Right cardiac atrium (tissue), 5 donors: ENCODE measurements at places on chromosomes 5 and 9.

DNA sequence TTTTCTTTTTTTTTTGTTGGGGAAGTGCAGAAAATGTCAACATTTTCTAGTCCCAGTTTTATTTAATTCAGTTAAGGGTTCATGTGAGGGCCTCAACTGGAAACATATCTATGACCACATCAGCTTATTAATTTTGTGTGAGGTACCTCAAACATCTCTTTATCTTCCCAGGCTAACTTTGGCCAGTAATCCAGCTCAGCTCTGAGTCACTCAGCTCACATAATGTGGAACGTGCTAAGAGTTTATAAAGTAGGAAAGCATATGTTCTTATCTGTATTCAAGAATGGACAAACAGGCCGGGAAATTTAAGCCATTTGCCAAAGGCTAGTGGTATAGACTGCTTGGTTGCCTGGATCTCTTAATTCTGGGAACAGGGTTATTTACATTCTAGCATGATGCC lies 118.4 kb downstream of the INSYN2B start:
- no peak for DNase-seq

DNA sequence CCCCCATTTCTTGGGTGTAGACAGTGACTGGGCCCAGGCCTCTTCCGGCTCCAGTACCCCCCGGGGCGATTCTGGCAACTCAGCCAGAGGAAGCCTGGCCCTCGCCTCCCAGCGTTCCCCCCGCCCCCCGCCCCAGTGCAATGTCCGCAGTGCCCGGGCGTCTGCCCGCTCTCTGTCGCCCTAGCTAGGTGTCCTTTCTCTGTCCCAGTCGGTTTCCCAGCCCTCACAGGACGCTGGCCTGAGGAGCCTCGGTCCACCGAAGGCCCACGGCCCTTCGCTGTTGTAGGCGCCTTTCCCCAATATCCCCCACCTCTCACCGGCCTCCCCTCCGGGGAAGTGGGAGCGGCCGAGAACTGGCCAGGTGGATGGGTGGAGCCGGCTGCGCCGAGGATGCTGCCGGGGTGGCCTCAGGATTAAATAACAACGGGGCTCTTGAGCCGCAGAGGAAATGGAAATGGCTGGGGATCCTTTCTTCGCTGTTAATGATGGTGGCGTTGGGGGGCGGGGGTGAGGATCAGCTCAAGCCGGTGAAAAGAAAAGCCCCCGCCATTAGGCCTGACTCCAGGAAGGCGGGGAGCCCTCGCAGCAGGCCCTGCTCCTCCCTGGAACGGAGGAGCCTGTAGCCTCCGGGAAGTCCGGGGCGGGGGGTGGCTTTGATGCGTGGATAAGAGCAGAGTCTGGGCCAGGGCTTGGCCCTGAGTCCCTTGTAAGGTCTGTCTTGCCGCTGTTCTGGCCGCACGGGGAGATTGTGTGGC lies 1.1 kb upstream of the SPRY4 start:
- peak; percentile 90 for DNase-seq

DNA sequence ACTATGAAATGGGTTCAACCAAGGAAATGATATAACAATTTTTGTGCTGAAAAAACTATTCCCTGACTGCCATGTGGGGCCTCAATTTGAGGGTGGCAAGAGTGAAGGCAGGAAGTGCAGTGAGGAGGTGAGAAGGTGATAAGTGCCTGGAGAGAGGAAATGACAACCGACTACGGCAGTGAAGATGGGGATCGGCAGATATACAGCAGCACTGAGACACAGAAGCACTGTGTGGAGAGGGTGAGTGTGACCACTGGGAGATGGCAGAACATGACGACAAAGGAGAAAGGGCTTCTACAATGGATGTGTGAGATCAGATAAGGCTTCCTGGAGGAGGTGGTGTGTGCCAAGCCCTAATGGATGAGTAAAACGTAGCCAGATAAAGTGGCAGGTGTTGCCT lies 271.8 kb downstream of the TRIM32 start:
- no peak for DNase-seq

GRCh38 chr9:79668956-79669355 lies 97.2 kb downstream of the TLE4 start:
- no peak for DNase-seq

DNA sequence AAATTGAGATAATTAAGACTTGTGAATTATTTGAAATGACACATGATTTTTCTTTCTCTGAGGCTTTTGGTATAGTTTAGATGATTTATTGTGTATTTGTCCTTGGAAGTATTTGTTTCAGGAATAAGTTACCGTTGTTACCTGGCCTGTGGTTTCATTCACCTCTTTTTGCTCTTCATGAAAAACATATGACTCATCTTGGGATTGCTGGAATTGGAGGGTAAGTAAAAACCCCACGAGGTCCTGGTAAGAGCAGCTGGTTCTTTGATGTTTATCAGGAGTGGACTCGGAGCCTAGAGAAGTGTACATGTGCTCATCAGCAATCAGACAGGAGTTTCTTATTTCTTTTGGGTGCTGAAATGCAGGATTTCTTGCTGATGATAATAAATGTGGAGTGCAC lies 275.3 kb downstream of the PSAT1 start:
- DNase-seq = no peak

- no peak for DNase-seq
Observed at GRCh38 chr9:76662476-76663281, 101.6 kb upstream of the PCA3 start.

GRCh38 chr9:34552606-34552981 lies 29.8 kb upstream of the ENHO start:
- DNase-seq = peak; percentile 32

DNA sequence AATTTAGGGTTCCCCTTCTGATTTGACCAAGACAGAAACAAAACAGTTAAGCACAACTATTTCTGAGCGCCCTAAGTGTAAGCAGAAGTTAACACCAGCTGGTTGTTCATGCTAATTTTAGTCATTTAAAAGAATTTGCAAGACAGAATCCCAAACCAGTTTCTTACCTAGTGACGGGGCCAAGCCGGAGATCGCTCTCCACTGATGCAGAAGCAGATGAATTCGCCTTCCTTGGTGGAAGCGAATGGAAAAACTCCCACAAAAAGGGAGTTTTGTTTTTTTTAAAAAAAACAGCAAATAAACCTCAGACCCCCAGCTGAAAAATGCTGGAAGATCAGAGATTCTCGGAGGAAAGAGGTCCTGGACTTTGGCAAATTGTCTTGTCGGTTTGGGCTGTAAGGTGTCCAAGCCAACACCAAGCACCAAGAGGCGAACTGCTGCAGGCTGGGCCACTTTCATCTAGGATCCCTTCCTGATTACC lies 47.4 kb upstream of the GLDC start:
- DNase-seq = no peak

GRCh38 chr5:67085616-67086015 lies 111.0 kb downstream of the CD180 start:
- DNase-seq = no peak

- no peak for DNase-seq
Observed at GRCh38 chr5:140591747-140592372, 27.2 kb downstream of the SLC35A4 start.

DNA sequence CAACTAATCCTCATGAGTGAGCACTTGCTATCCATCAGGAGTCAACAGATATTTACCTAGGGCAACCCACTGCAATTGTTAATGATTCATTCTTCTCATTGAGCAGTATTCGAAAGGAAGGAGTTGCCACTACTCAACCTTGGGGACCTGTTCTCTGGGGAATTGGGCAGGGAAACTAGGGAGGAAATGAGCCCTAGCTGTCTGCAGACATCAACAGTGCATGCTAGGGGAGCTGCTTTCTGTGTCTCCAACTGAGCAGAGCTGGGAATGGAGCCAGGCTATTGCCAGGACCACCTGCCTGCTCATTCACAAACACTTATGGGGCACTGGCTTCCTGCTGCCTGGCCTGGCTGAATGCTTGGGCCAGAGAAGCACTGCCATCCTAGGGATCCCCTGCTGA lies 183.4 kb downstream of the TMEM38B start:
- DNase-seq = no peak

- DNase-seq = no peak
Observed at GRCh38 chr5:149203921-149204441, 62.7 kb downstream of the ABLIM3 start.

DNA sequence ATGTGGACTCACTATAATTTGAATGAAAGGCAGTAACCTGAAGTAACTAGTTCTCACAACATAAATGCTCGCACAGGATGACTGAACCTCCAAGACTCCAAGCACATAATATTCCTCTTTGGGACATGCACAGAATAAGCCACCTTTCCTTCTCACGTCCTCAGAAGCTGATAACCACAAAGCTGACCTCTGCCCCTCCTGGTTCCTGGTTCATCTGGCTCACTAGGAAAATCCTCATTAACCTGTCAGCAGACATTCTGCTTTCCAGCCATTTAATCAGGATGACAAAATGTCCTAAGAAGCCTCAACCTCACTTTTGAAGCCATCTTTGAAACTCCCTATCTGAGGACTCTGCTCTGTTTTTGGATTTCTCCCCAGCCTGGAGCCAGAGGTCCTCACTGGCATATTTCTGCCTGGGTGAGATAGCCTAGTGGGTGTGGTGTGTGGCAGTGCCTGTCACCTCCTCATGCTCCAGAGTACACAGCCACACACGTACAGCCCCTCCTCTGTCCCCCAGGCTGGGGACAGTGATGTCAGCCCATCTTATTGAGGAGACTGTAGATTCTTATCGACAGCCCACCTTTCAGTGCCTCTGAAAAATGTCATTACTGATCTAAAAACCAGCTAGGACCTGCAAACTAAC lies 10.3 kb downstream of the ANKH start:
- no peak for DNase-seq

DNA sequence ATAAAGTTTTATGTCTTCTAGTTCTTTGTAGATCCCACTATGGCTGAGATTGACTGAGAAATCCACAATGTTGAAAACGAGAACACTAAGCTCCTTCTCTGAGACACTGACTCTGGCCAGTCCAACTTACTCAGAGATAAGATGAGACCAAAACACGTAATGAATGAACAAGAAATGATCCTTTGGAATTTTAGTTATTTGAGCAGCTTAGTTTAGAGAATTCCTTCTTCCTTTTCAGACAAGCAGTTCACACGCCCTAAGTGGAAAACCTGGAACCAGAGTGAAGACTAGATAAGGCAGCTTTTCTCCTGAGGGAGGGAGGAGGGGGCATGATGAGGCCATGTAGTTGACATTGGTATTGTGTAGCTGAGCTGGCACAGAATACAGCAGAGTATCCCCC lies 139.6 kb downstream of the GABRB2 start:
- no peak for DNase-seq

DNA sequence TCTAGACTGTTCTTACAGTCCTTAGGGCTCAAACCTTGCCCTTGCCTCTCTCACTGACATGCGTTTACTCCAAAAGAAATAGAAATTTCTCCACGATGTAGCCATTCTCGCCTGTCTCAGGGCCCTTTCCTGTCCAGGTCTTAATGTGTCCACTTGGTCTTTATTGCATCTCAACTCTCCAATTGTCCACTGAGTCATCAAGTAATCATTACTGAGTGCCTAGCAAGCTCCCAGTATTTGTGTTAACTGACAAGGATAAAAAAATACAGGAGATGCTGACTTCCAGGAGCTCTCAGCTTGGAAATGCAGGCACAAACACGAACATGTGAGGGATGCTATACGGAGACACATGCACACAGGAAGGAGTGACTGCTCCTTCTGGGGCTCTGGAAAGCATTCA lies 147.3 kb downstream of the ARSB start:
- DNase-seq = no peak

GRCh38 chr5:93417490-93417889 lies 163.5 kb downstream of the NR2F1-AS1 start:
- no peak for DNase-seq

DNA sequence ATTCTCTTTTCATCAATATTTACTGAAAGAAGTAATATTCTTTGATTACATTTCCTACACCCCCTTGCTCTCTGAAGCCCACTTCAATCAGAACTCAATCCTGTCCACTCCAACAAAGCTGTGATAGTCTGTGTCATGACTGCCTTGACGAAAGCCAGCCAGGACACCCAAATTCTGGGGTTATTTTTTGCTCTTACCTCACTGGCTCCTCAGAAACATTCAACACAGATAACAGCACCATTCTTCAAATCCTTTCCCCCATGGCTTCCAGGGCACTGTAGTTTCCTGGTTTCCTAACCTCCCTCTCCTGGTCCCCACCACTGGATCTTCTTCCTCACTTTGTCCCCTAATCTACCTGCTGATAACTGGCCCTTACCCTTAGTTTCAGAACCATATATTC lies 106.1 kb upstream of the FER start:
- DNase-seq = no peak

GRCh38 chr5:149094996-149095395 lies 32.1 kb upstream of the SH3TC2 start:
- DNase-seq = no peak

- no peak for DNase-seq
Observed at GRCh38 chr9:108325406-108325805, 530.4 kb downstream of the ACTL7B start.

GRCh38 chr5:67490543-67491321 lies 294.1 kb upstream of the CD180 start:
- no peak for DNase-seq

DNA sequence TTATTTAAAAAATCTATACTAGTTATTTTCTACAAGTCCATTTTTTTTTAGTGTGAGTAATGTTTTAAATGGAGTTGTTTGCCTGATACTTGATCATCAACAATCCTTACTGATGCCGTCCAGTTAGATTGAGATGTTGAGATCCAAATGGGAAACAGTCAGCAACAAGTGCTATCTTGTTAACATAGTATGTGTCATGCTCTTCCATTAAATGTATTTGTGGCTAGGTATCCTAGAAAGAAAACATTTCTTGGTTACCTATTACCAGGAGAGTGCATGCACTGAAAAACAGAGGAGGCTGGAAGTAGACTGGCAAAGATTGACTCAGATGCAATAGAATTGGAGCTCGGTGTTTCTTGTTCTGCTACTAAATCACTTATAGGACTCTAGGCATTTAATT lies 123.4 kb upstream of the MAN2A1 start:
- no peak for DNase-seq

- no peak for DNase-seq
Observed at GRCh38 chr5:9712506-9712905, 82.4 kb upstream of the TAS2R1 start.

DNA sequence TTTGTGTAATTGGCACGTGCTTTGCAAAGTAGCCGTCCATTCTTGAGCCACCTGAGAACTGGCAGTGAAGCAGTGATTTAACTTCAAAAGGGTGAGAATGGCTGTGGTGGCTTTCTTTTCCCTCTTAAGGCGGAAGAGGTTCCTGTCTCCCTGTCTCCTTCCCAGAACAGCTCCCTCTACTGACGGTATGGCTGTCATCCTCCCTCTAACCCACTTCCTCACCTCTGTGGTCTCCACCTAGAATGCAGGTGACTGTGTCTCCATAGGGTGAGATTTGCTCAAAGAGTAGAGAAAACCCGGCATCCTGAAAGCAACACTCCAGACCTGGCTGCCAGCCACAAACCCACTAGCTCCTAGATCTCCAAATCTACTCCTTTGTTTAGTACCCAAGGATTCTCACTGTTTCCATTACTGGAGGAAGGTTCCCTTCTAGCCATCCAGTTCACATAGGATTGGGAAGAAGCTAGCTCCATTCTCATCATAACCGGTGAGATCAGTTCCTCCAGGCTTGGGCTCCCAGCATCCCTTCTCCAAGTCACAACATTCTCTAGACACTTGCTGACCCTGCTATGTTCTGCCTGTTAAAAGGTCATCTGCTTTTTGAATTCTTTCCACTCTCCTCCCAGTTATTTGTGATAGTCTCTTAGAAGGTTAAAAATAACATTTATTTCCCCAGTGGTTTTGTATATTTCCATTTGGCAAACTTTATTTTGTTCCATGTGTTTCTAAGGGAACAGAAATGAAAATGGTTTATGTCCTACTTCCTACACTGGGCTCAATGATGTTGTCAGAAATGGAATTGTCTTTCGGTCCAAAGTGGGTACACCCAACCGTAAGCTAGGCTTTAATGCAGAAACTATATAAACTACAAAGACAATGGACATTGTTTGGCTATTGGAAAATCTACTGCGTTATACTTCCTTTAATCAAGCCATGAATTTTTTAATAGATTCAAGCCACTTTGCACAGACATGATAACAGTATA lies 269.4 kb downstream of the CWC27 start:
- peak; percentile 28 for DNase-seq
